Common myeloid progenitor, CD34-positive (primary cell): ENCODE measurements at places on chromosomes 1 and 21.

GRCh38 chr1:99122039-99122438 is 117.4 kb upstream of the PLPPR5 start:
- no peak for DNase-seq

DNA sequence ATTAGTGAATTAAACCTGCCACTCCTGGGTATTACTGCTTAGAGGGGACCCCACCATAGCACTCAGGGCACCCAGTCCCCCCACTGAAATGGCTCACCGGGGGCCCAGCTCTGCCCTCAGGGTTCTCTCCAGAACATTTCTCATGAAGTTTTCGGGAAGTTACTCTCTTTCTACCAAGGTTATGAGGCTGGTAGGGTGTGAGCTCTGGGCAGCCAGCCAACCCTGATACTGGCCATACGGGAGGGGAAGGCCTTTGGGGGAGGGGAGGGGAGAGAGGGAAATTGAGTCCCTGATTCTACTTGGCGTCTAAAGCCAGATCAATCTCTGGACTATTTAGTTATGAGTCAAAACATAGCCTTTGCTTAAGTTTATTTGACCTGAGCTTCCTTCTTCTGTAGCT is 12.9 kb upstream of the PDE9A start:
- DNase-seq, result peak; percentile 36

DNA sequence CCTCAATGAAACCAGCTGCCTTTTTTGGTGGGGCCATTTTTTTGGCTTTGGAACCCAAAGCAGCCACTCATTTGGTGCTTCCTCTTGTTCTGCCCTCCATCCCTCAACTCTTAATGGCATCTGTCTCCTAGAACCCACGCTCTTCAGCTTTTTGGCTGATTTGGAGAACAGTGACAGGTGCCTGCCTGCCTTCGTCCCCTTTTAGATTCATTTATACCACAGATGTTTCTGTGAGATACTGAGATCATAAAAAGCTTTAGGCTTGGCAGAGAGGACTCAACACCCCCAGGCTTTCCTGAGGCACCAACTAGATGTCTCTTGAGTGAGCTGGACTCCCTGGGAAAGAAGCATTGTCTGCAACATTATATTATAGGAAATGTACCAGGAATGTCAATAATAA is 20.4 kb upstream of the YTHDF2 start:
- no peak for DNase-seq

DNA sequence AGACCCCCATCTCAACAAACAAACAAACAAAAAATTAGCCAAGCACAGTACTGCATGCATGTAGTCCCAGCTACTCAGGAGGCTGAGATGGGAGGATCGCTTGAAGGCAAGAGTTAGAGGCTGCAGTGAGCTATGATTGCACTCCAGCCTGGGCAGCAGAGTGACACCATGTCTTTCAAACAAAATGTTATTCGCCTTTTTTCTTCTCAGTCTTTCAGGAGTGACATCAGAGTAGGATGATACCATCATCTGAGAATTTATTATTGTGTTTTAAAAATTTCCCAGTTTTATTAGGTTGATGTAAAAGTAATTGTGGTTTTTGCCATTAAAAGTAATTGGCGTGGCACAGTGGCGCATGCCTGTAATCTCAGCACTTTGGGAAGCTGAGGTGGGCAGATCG is 10.8 kb downstream of the PARK7 start:
- no peak for DNase-seq

- DNase-seq, result no peak
Observed at GRCh38 chr1:208209896-208210589, 34.1 kb downstream of the PLXNA2 start.

GRCh38 chr1:95249916-95250315 is 15.9 kb downstream of the RWDD3 start:
- peak; percentile 90 for DNase-seq

GRCh38 chr1:25392841-25393240 is 27.8 kb downstream of the RHCE start:
- DNase-seq, result no peak

- DNase-seq, result no peak
Observed at GRCh38 chr1:218348628-218349071, 3.5 kb downstream of the TGFB2 start.

GRCh38 chr1:147652306-147652705 is 18.0 kb downstream of the ACP6 start:
- no peak for DNase-seq

- DNase-seq, result no peak
Observed at GRCh38 chr1:33407352-33408092, 23.4 kb downstream of the PHC2 start.

DNA sequence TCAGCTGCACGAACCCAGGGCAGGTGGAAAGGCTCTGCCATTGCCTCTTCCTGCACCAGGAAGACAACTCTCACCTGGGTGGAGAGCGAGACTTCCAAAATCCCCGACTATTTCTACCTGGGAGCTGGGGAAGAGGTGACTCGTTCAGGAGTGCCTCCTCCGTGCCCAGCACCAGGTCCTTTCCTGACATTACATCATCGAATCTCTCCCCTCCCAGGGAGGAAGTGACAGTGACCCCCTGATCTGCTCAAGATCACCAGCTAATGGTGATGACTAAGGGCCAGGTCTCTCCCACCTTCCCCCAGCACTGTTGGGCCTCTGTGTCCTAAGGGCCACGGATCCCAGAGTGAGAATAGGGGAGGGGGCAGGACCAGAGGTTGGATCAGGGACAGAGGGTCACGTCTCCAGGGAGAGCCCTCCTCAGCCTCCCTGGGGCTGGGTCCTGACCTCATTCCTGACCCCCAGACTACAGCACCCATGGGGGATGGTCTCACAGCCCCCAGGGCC is 6.8 kb downstream of the MEGF6 start:
- DNase-seq, result no peak

DNA sequence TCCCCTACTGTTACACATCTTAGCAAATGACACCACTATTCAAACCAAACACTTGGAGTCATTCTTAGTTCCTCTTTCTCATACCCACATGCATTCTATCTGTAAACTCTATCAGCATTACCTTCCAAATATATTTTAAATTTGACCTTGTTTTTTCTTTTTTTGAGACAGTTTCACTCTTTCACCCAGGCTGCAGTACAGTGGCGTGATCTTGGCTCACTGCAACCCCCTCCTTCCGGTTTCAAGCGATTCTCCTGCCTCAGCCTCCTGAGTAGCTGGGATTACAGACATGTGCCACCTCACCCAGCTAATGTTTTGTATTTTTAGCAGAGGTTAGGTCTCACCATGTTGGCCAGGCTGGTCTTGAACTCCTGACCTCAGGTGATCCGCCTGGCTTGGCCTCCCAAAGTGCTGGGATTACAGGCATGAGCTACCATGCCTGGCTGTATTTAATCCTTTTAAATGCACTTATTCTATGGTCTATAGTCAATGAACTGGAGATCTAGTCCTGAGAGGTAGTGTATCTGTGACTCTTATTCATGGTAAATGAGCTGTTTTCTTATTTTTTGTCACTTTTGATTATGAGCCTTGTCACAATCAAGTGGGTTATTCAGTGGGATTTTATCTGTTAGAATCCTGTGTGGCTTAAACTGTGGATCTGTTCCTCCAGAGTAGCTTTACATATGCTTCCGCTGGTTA is 73.1 kb downstream of the GATAD2B start:
- DNase-seq, result peak; percentile 33

DNA sequence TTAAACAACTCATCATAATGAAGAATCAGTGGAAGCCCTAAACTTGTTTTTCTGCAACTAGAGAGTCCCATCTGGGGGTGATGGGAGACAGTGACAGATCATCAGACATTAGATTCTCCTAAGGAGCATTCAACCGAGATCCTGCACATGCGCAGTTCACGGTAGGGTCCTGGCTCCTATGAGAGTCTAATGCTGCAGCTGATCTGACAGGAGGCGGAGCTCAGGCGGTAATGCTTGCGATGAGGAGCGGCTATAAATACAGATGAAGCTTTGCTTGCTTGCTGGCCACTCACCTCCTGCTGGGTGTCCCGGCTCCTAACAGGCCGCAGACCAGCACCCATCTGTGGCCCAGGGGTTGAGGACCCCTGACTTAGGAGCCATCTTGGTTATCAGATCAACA is 247.2 kb downstream of the FMN2 start:
- DNase-seq, result no peak

DNA sequence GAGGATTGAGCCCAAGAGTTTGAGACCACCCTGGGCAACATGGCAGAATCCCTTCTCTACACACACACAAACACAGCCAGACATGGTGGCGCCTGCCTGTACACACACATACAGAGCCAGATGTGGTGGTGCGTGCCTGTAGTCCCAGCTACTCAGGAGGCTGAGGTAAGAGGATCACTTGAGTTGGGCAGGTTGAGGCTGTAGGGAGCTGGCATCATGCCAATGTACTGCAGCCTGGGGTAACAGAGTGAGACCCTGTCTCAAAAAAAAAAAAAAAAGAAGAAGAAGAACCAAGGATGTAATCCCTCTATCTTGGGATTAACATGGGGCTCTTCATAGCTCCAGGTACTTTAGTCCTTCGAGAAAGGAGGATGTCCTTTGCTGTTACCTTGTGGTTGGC is 29.4 kb upstream of the PIGV start:
- no peak for DNase-seq

GRCh38 chr1:109425391-109426280 is 612 bp downstream of the PSMA5 start:
- peak; percentile 75 for DNase-seq

GRCh38 chr1:68128157-68128556 is 77.7 kb upstream of the DIRAS3 start:
- peak; percentile 6 for DNase-seq

GRCh38 chr1:45968941-45969666 is 163.3 kb downstream of the PIK3R3 start:
- no peak for DNase-seq

DNA sequence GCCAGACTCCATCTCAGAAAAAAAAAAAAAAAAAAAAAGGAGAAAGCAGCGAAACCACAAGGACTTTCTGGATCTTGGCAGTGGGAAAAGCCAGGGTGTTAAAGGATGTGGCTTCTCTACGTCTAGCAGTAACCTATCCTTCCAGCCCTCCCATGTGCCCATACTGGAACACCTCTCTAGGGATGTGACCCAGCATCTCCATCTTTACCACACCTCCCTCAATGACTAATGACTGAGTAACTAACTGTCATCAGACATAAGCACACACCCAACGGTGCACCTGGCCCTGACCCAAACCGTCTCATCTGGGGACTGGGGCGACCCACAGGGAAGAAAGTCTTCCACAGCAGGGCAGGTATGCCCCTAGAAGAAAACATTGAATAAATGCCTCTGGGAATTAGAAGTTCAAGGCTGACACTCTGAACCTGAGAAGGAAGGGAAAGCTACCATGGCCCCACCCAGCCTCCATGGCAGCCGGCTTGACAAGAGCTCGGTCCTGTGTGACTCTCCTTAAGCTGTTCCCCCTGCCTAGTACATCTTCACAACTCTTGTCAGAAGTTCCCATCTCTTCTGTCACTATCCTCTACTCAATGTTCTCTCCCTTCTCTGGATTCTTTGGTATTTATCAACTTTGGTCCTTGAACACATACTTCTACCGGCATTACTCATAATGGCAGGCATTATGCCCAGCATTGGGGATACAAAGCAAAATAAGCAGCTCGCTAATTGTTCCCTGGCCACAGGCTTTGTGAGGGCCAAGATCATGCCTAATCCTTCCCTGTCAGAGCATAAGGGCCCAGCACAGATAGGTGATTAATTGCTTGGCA is 14.8 kb upstream of the PAQR6 start:
- no peak for DNase-seq

GRCh38 chr1:73205294-73205973 is 923.1 kb upstream of the NEGR1 start:
- no peak for DNase-seq

GRCh38 chr1:16978567-16979474 is 1.6 kb downstream of the MFAP2 start:
- peak; percentile 77 for DNase-seq

DNA sequence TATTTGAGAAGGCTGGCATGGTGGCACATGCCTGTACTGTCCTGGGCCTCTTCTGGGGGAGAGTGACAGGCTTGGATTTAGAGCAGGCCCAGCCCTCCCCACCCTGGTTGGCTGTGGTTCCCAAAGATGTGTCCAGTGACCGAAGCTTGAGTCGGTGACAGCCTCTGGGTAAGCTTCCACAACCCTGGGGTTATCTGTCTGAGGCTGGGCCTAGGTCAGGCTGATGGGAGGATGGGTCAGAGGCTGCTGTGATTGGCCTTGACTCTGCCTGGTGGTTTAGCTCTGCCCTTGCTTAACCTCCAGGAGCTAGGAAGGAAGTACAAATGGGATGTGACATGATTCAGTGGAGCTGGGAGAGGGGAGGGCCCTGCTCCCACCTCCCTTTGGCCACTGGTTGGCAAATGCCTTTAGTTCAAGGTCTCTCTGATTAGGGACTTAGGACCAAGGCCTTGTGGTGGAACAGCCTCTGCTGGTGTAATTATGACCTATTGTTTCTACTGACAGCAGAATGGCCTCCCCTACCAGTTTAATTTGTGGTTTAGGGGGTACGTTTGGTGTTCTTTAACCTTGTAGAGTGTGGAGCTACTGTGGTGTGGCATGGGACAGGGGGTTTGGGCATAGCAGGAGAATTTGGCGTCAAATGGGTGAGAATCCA is 16.6 kb downstream of the NUDC start:
- no peak for DNase-seq

- DNase-seq, result peak; percentile 39
Observed at GRCh38 chr1:204410688-204411450, 748 bp downstream of the PPP1R15B start.

- no peak for DNase-seq
Observed at GRCh38 chr1:236307435-236307834, 25.7 kb upstream of the ERO1B start.

DNA sequence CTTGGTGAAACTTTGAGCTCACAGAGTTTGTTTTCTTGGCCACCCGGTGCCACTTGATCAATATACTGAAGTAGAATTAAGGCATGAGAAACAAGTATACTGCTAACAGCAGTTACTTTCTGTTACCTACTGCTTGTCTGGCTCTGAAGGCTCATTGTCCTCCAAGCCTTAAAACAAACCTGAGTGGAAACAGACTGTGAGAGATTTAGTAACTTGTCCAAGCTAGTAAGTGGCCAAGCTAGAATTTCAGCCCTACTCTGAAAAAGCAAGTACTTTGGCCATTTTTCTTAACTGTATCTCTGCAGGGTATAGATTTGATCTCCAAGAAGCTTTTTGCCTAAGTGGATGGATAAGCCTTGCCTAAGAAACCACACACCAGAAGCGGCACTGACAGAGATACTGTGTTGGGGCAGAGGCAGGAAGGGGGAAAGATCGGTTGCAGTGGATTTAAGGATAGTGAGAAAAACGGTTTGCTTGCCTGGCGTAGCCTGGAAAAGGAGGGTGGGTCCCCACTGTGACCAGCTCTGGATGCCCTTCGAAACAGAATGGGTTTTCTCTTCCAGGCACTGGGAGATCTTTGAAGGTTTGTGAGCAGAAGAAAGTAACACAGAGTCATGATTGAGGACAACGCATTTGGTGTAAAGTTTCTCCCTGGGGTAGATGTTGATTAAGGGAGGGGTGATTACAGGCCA is 2.1 kb upstream of the MACO1 start:
- no peak for DNase-seq

- peak; percentile 71 for DNase-seq
Observed at GRCh38 chr1:113760102-113761080, 1.1 kb upstream of the PHTF1 start.

GRCh38 chr1:84853741-84854721 is 39.0 kb downstream of the LPAR3 start:
- DNase-seq, result peak; percentile 96
